Natural killer cell (primary cell): ENCODE measurements at places on chromosomes 12 and 14.

- H3K27ac ChIP-seq: no peak overlapping the region
- H3K27me3 ChIP-seq: no peaks in the 10 kb centered on the region
- H3K4me3 ChIP-seq: no peak overlapping the region
- H3K36me3 ChIP-seq: no peaks in the 10 kb centered on the region
Measured at GRCh38 chr12:77998236-77998786, 167.6 kb downstream of the NAV3 start.

- H3K27ac ChIP-seq: no peak overlapping the region
- no peaks in the 10 kb centered on the region for H3K27me3 ChIP-seq
- no peaks in the 10 kb centered on the region for H3K36me3 ChIP-seq
- H3K4me1 ChIP-seq: no peaks in the 10 kb centered on the region
Measured at GRCh38 chr14:79855789-79856188, 355.5 kb downstream of the DIO2 start.

GRCh38 chr12:114895827-114896226 is 211.9 kb upstream of the TBX3 start:
- no peaks in the 10 kb centered on the region for H3K4me1 ChIP-seq
- H3K27me3 ChIP-seq: no peaks in the 10 kb centered on the region
- H3K36me3 ChIP-seq: no peaks in the 10 kb centered on the region
- no peak overlapping the region for H3K27ac ChIP-seq
- DNase-seq: no peak

DNA sequence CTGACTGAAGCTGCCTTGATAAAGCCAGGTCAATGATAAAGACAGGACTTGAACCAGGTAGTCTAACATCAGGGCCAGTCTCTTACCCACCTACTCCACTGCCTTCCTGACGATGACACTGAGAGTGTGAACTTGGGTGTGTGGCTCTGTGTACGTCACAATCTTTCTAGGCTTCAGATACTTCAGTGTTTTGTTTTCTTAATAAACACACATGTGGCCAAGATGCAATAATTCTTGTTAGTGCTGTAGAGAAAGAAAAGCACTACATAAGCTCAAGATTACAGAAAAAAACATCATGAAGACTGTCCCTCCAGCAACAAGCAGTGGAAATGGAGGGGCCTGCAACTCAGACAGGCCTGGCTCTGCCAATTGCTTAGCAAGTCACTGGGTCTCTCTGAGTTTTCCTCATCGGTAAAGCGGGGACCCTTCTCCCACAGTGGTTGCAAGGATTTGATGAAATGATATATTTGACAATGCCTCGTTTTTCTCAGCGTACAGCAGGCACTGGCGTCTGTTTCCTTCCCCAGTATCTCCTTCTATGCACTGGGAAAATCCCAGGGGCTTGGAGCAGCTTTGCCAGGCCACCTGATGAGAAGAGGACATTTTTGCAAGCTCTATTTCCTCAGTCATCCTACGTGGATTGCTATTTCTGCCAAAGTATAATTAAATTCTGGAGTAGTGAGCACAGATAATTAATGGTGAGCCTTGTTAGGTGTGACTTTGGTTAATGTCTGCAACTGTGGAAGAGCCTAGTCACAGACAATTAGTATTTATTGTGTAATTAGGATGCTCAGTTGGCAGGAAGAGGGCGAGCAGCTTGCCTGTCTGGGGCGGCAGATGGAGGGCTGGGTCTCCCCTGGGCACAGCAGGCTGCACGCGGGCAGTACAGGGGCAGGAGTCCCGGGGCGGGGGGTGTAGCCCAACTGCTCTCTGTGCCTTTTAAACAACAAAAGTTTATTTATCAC is 55.8 kb upstream of the CHGA start:
- H3K36me3 ChIP-seq: no peaks in the 10 kb centered on the region
- H3K4me3 ChIP-seq: no peak overlapping the region
- H3K27me3 ChIP-seq: no peaks in the 10 kb centered on the region
- no peak overlapping the region for H3K27ac ChIP-seq
